ENCODE measurements at places on chromosomes 2 and 18.

DNA sequence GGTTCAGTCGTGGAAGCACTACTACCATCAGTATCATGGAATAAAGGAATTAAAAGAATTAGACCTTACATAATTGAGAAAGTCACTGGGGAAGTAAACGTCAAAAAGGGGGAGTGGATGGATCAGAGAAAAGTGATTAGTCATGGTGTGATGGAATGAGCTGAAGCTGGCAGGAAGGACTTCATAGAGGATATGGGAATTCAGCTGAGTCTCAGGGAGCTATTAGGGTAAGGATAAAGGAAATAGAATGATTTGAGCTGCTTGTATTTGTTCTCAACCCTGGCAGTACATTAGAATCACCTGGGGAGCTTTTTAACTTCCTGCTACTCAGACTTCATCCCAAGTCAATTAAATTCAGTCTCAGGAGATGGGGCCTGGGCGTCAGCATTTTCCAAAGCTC, 53.4 kb upstream of the SETBP1 start:
- no peak for DNase-seq

- DNase-seq: no peak
Measured at GRCh38 chr2:121036226-121036692, 248.7 kb downstream of the TFCP2L1 start.

DNA sequence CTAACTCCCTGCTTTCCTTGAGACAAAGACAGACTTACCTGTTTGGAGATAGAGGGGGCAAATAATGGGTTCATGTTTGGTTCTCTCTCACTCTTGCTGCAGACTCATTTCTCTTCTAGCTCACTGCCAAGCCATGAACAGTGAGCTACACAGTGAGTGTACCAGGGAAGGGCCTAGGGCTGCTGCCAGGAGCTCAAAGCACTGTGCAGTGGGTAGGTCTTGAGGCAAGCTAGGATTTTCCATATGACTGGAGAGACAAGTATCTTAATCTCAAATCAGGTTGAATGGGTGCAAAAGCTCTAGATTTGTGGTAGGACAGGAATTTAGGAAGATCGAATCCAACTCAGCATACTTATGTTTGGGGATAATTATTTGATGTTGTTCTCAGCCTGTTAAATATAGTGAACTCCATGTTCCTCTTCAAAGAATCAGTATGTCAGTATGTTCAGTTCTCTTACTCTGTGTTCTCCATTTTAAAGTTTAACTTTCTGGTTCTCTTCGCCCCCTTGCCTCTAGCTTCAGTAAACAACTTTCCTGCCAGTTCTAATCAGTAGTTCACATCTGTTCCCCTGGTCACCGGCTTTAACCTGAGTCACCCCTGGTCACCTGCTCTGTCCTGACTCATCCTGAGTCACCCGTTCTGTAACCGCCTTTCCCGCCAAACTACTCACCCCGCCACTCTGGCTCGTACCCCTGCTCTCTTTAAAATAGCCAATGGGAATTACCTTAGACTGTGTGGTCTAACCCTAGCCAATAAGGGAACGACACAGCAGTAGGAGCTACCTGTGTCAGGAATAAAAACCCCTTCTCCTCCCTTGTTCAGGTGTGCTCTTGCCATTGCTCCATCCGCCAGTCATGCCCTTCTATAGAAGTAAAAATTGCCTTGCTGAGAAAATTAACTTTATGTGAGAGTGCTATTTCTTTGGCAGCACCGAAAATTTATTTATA, 21.9 kb downstream of the SLC25A52 start:
- no peak for DNase-seq

GRCh38 chr18:50579061-50579774, 19.3 kb downstream of the MAPK4 start:
- no peak for DNase-seq

DNA sequence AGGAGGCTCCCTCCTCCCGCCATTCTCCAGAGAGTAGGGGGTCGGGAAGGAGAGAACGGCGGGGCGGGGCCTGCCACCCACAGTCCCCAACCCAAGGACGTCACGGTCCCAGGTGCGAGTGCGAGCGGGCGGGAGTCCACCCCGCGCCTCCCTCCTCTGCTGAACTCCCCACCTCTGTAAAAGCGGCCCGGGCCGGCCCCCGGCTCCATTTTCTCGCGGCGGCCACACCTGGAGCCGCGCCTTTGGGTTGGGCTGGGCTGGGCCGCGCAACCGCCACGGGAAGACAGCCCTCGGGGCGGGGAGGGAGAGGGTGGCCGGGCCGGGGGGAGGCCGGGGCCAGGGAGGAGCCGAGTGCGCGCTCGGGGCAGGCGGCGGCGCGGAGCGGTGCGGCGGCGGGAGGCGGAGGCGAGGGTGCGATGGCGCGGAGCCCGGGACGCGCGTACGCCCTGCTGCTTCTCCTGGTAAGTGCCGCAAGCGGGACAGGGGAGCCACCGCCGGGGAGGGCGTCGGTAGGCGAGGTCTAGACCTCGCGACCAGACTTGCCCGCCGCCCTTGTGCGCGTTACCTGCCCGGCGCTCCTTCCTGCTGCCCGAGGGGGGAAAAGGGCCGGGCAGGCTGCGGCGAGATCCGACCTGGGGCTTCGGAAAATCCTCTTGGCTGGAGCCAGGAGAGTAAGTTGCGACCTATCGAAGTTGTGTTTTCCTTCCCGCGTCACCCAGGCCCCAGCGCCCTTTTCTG, at the start of gene DSG2:
Gene DSG2 (plus strand): TSS at position 342 of the 738 bp plus-strand sequence. CDS start 75 bp downstream, at position 417.
- peak; percentile 92 for DNase-seq

DNA sequence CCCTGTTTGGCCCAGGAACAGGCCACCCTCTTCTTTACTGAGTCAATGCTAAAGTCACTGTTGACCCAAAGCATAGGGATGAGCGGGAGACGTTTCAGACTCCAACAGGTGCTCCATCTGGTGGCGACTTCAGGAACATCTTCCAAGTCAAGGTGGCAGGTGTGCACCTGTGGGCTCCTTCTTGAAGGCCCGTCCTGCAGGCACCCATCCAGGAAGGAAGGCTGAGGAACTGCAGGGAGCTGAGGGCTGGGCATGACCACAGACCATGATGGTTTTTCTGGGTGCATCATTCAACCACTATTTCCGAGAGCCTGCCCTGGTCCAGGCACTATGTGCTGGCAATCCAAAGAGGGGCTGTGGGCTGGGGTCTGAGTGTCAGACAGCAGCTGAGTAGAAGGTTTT, 142.8 kb downstream of the NDUFA10 start:
- DNase-seq: peak; percentile 78

DNA sequence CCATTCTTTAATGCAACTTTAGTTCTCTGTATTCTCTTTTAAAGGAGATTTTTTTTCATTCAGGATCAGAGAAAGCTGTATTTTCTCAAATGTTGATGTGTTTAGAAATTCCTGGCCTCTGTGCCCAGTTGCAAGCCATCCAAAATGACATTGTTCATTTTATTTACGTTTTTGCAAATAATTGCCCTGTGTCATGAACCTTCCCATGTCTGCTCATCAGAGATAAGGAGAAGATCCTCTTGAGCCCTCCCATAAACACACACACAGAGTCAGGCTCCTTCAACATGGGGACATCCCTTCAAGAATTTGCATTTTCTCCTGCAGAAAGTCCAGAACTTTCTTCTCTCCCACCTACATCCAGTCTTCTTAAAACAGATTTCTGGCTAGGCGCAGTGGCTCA, 258.8 kb downstream of the GBX2 start:
- no peak for DNase-seq

- DNase-seq: no peak
Measured at GRCh38 chr2:122523143-122523542, 767.7 kb downstream of the TSN start.

GRCh38 chr2:198611201-198611600, 806.8 kb downstream of the PLCL1 start:
- no peak for DNase-seq

DNA sequence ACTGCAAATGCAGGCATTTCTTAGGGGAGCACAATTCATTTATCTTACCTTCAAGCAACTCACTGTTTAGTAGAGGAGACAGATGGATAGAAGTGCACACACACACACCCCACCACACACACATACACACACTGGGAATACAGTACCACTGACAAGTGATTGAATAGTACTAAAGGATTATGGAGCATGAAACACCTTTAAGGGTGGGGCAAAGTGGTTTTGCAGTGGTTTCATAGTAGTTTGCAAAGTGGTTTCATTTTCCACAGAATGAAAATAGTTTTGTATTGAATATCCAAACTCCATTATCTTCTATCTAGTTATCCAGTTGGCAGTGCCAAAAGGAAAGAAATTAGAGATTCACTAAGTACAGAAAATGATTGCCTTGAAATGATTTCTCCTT, 18.9 kb downstream of the KIF5C start:
- no peak for DNase-seq

DNA sequence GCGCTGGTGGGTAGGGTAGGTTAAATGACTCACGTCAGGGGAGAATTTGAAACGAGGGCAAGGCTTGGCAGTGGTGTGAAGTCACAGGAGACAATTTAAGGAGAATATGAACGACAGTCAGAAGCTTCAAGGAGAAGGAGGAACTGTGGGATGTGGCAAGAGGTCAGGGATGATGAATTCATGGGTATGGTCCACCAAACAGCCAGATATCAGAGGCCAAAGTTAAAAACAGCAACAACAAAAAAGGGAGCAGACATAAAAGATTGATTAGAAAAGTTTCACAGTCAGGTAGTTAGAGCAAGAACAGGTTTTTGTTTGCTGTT, 1.4 kb upstream of the ZNF396 start:
- DNase-seq: no peak

DNA sequence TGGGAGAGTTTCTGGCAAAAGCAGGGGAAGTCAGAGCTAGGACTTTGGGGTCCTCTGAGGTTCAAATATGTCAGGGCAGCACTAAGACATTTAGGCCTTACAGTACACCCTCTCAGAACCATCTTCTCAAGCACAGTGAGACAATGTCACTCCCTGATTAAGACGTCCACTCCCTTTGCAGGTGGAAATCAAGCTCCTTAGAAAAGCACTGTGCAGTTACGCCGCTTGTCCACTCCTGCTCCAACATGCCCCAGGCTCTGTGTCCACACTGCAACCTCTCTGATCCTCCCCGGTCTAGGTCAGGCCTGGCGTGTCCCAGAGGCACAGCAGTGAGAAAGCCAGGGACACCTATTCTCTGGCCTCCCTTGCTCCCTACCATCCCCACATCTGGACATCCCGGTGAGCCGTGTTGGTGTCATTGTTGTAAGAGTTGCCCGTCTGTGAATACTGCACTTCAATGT, 528.6 kb upstream of the ID2 start:
- DNase-seq: no peak

- no peak for DNase-seq
Measured at GRCh38 chr2:233439191-233439590, 84.9 kb downstream of the DGKD start.

DNA sequence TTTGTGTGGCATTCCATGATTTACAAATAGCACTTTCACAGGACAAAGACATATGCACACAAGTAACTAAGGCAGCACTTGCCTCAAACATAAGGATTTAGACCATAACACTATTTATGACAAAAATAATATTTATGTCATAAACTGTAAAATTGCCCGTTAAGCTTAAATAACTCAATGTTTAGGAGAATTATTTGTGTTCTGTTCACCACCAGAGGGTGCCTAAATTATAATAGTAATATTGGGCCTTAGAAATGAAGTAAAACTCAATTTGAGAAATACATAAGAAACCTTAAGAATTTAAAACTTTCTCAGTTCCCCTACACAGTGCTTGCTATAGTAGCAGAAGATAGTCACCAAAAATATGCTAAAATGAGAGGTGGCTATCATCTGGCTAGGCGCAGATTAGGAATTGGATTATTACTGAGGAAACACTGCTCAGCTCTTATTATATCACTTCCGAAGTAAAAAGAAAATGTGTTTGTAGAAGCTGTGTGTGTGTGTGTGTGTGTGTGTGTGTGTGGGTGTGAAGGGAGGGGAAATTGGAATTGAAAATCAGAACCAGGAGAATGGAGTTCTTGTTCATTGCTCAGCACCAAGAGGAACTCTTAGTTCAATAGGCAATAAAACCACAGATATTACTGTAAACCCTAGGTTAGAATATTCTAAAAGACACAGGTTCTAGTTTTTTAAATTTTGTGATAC, 4.9 kb upstream of the CHN1 start:
- DNase-seq: no peak

- DNase-seq: no peak
Measured at GRCh38 chr2:1830936-1831619, 86.8 kb upstream of the PXDN start.

DNA sequence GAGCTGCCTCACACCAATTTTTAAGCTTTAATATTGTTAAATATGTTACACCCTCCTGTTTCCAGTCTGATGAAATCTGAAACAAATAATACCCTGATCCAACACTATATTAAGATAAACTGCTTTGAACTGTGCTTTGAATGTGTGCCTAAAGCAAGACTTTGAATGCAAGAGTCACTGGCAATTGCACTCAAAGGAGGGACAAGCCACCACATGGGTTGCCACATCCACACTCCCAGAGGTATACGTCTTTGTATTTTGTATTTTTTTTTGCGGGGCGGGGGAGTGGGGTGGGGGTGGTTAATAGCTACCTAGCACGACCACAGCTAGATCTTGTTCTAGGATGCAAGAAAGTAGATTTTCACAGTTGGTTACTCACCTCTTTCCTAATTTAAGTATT, 1.8 kb upstream of the ZEB2 start:
- DNase-seq: no peak

DNA sequence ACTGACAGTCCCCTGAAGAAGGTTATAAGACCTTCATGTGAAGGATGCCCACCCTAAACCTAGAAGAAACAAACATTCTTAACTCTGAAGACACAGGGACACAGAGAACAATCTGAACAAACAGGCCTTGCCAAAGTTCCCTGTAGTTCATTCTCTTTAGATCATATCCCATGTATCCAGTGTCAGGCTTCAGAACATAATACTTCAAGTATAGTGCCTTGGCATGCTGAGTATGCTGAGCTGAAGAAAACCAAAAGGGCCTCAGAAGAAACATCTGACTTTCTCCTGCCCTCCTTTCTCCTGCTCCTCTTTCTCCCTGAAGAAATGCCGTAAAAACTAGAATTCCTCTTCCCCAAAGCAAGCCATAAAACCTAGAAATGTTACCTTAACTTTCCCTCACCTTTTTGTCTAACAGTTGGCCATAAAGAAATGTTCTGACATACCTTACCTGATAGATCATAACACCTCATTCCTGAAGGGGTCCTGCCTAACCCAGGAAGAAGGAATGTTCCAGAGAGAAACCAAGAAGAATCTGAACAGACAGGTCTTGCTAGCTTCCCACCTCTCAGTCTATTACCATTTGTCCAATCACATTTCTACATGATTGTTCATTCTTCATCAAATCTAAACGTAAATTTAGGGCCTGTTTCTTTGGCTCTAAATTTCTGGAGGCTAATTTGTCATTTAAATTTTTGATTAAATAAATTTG, 160.1 kb upstream of the ZC3H15 start:
- DNase-seq: peak; percentile 20

- DNase-seq: peak; percentile 86
Measured at GRCh38 chr2:9737053-9737875, 106.0 kb upstream of the TAF1B start.

- no peak for DNase-seq
Measured at GRCh38 chr2:204574486-204574885, 29.2 kb downstream of the PARD3B start.

GRCh38 chr2:78020491-78020890, 498.3 kb upstream of the LRRTM4 start:
- no peak for DNase-seq

- DNase-seq: no peak
Measured at GRCh38 chr18:11470941-11471340, 138.5 kb upstream of the SLC35G4 start.

- DNase-seq: no peak
Measured at GRCh38 chr2:238141541-238142318, 3.3 kb downstream of the KLHL30 start.

All from iPS-NIHi11 (cell line).